ENCODE measurements at places on chromosomes 1 and 21.

GRCh38 chr1:7630378-7630777, 140.7 kb upstream of the VAMP3 start:
- H3K4me3 ChIP-seq: no peak overlapping the region
- DNase-seq: no peak
- H3K27ac ChIP-seq: no peak overlapping the region
- peaks cover 79% of the 10 kb centered on the region for H3K27me3 ChIP-seq

- H3K27ac ChIP-seq: no peak overlapping the region
- H3K4me3 ChIP-seq: no peak overlapping the region
- DNase-seq: no peak
- H3K4me1 ChIP-seq: no peaks in the 10 kb centered on the region
- H3K27me3 ChIP-seq: no peaks in the 10 kb centered on the region
These were observed 83.5 kb downstream of the INTS7 start for GRCh38 chr1:211951856-211952255.

DNA sequence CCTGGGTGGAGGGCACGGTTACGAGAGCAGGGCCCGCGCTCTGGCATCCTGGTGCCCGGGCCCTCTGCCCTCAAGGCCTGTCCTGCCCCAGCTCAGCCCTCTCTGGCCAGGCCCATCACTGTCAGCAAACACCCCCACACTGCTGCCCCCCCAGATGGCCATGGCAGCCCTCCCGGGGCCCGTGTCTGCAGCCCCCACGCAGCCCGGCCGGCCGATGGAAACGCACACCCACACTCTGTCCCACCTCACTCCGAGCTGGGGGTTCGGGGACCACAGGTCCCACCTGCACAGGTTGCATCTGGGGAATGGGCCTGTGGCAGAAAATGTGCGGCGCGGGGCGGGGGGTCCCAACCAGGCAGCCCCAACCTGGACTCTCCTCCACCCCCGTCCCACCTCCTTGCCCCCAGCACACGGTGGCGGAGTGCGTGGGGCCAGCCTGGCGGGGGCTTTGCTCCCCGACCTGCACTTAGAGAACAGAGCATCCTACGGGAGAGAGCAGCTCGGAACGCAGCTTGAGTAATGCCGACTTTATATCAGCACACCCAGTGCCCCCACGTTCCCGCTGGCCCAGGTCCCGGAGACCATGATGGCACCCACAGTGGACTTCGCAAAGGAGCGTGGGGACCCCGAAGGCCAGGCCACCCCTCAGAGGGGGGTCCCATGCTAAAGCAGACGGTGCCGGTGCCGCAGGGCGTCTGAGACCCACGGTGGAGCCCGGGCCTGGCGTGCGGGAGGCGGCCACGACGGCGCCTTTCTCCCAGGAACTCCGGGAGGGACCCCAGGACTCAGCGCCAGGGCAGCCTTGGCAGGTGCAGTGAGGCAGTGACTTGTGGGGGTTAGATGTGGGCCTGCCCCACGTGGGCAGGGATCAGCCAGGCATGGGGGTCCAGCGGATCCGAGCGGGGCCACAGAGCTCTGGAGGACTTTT, 7.5 kb upstream of the RNF223 start:
- H3K27ac ChIP-seq: no peak overlapping the region
- no peak for DNase-seq
- no peak overlapping the region for H3K4me3 ChIP-seq

- H3K4me3 ChIP-seq: peak overlapping the region; percentile 99
- no peak for DNase-seq
- H3K4me1 ChIP-seq: peaks cover 14% of the 10 kb centered on the region
These were observed 589 bp downstream of the ZNF684 start for GRCh38 chr1:40532062-40532389.

DNA sequence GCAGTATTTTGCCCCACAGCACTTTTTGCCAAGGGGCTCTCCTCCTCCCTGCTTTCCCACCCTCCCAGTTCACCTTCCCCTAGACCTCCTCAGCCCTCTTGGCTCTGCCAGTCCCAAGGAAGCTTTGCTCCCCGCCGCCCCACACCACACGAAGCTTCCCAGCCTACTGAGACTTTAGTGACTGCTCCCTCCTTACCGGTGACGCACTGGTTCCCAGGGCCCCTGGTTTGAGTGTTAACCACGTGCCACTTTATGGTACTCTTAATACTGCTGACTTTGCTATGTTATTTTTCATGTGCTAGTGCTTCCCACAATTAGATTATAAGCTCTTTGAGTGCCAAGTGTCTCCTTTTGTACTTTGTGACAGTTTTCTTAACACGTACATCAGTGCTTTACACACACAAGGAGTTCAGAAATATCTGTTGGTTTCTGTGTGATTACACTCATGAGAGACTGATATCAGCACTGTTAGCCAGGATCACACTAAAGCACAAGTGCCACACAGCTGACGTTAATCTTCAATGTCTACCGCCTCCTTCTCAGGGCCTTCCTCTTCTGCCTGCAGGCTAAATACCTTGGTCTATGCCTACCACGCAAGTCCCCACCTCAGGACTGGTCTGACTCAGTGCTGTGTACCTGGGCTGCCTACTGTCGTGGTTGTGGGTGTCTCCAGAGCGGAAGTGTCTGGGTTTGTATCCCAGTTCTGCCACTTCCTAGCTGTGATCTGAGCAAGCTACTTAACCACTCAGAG, 61.0 kb downstream of the DNTTIP2 start:
- H3K4me3 ChIP-seq: peak overlapping the region; percentile 59
- peak; percentile 37 for DNase-seq
- H3K27me3 ChIP-seq: no peaks in the 10 kb centered on the region
- no peaks in the 10 kb centered on the region for H3K36me3 ChIP-seq

DNA sequence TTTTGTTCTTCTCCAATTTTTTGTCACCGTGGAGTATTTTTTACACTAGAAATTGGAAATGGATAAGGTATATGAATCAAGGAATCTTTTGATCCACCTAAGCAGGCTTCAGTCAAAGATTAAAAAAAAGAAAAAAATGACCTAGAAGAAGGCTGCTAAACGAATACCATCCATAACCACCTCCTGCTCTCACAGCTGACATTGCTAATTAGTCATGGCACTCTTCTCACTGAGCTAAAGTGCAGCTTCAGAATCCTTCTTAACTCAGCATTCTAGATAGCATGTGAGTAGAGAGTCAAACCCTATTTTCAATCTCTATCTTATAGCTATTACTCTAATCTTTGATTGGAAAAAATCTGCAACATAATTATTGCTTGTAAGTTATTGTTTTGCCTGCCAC, 40.2 kb upstream of the ST6GALNAC5 start:
- H3K36me3 ChIP-seq: no peaks in the 10 kb centered on the region
- peaks cover 16% of the 10 kb centered on the region for H3K27me3 ChIP-seq
- H3K4me3 ChIP-seq: no peak overlapping the region

DNA sequence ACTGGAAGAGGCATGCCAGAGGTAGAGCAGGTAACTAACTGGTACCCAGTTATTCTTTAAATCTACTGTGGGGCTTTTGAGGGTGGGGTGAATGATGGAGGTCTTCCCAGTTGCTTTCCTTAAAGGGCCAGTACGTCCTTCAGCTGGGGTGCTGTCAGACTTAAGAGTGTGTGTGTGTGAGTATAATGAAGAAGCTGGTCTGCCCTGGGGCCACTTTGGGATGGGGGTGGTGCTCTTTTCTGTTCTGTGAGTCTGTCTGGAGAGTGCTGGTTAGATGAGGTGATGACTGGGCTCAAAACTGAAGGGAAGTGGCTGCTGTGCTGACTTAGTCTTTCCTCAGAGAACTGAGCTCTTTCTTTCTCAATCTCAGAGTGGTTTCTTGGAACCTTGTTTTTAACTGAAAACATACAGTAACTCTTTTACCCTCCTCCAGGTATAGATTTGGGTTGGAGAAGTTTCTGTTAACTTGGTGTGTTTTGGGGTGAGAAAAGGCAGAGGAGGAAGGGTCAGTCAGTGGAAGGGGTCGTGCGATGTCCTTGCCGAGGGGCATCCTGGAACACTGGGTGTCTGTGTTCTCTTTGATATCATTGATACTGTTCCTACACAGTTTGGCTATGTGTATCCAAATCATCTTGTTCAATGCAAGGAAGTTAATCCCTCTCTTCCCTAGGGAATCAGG, 746 bp downstream of the MACF1 start:
- peaks cover 6% of the 10 kb centered on the region for H3K36me3 ChIP-seq
- no peaks in the 10 kb centered on the region for H3K27me3 ChIP-seq
- DNase-seq: peak; percentile 26
- H3K4me1 ChIP-seq: peaks cover 48% of the 10 kb centered on the region
- H3K4me3 ChIP-seq: peak overlapping the region; percentile 94

DNA sequence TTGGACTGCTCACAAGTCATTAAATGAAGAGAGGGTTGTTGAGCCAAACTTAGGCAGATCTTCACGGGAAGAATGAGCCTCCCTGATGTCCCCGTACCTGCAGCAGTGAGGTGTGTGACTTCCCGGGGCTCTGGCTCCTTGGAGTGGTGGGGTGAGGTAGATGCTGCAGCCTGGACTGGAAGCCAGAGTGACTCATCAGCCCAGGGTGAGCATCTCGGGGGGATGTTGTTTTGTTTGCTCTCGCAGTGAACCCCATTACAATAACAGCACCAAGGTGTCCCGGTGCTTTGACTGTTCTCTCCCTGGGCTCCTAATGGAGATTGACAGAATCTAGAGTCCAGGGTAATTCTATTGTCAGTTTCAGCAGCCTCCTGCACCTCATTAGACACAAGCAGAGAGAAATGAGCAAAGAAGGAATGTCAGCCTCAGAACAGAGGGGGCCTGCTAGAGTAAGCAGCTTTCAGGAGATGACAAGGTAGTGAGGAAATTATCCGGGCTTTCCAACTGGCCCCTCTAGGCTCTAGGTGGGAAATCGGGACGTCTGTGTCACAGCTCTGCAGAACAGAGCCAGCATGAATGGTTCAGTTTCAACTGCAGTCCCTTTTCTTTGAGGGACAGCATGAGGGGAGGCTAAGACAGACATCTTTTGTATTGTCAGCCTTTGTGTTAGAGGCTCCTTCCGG, 36.0 kb upstream of the LRRN2 start:
- no peaks in the 10 kb centered on the region for H3K36me3 ChIP-seq
- H3K27me3 ChIP-seq: peaks cover 18% of the 10 kb centered on the region
- H3K4me1 ChIP-seq: no peaks in the 10 kb centered on the region
- H3K4me3 ChIP-seq: no peak overlapping the region
- no peak overlapping the region for H3K27ac ChIP-seq

DNA sequence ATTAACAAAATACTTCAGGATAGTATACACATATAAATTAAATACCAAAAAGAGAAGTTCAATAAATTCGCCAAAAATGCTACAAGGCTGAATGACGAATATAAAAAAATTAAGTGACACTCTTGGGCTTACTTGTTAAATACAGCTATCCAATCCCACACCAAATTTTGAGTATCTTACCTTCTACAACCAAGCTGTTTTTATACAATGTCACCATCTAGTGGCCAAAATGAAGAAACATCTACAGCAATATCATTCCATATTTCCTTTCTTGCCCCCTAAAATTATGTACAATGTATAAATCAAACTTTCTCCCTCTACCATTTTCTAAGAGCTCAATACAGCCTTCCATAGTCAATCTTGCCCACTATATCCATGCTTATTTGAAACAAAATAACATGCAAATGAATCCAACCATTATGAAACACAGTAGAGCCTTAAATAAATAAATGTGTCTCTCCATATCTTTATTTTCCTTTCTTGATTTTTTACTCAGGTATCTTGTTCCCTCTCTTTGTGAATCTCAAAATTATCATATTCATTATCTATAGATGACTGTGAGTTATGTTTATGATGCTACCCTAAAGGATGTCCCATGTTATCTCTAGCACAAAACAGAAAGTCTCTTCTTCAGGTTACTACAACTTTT, 86.3 kb downstream of the ACBD6 start:
- no peak for DNase-seq
- H3K27ac ChIP-seq: no peak overlapping the region
- H3K4me1 ChIP-seq: peaks cover 2% of the 10 kb centered on the region
- H3K36me3 ChIP-seq: peaks cover 8% of the 10 kb centered on the region
- H3K4me3 ChIP-seq: no peak overlapping the region

GRCh38 chr1:93734999-93735398, 53.4 kb upstream of the BCAR3 start:
- DNase-seq: no peak
- H3K27me3 ChIP-seq: no peaks in the 10 kb centered on the region
- no peak overlapping the region for H3K27ac ChIP-seq
- no peak overlapping the region for H3K4me3 ChIP-seq
- H3K4me1 ChIP-seq: no peaks in the 10 kb centered on the region

- no peak for DNase-seq
- no peak overlapping the region for H3K4me3 ChIP-seq
- H3K27me3 ChIP-seq: no peaks in the 10 kb centered on the region
- H3K4me1 ChIP-seq: peaks cover 7% of the 10 kb centered on the region
- peak overlapping the region; percentile 59 for H3K27ac ChIP-seq
These were observed 9.7 kb downstream of the S100A6 start for GRCh38 chr1:153526132-153526543.

DNA sequence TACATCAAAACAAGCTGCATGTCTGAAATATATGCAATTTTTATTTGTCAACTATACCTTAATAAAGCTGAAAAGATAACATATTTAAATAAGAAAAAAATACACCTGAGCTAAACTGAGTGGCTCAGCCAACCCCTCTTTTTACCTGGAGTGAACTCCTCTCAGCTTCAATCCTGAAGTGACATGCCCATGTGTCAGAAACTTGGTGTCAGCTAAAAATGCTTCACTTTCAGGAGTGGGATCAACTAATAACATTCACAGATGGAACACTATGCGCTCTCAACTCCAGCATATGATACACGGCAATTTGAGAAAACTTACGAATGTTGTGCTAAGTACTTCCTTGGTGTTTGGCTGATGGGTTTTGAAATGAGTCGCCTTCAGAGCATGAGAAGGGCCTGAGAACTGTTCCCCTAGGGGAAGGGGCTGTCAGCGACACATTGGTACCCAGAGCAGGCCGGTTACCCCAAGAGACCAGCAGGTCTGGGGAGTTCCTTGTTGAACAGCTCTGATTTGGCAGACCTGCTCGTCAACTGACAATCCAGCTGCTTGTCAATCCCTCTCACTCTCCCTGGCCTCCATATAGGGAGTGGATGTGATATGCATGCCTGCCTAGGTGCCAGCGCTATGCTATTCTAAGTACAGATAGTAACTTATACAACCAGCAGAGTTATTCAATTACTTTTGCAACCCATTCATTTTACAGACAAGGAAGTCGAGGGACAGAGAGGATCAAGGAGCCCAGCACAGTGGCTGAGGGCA, 267.7 kb downstream of the PCP4 start:
- no peaks in the 10 kb centered on the region for H3K4me1 ChIP-seq
- no peak overlapping the region for H3K4me3 ChIP-seq
- no peak for DNase-seq
- no peaks in the 10 kb centered on the region for H3K27me3 ChIP-seq
- no peak overlapping the region for H3K27ac ChIP-seq

DNA sequence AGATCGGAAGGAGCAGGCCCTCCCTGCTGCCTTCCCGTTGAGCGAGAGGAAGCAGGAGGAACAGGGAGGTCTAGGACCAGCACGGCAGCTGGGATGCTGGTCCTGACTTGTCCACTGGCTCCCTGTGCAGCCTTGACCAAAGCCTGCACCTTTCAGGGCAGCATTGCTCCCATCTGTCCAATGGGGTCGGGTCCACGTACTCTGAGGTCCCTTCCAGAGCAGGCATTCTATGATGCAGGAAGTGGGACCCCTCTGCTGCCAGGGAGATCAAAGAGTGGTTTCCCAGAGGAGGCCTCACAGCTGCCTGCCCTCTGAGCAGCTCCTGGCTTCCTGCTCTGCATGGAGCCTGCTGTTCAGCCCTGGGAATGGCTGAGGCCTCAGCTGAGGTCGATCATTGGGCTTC, 21.7 kb upstream of the ZNF362 start:
- DNase-seq: no peak
- H3K27me3 ChIP-seq: peaks cover 17% of the 10 kb centered on the region
- H3K4me1 ChIP-seq: peaks cover 5% of the 10 kb centered on the region
- H3K27ac ChIP-seq: no peak overlapping the region

- no peak overlapping the region for H3K4me3 ChIP-seq
- DNase-seq: no peak
- H3K27ac ChIP-seq: no peak overlapping the region
- H3K36me3 ChIP-seq: no peaks in the 10 kb centered on the region
These were observed 63.9 kb downstream of the KCNK2 start for GRCh38 chr1:215146240-215146975.

- no peaks in the 10 kb centered on the region for H3K4me1 ChIP-seq
- no peak overlapping the region for H3K4me3 ChIP-seq
These were observed 6.6 kb downstream of the LIN28A start for GRCh38 chr1:26417111-26417759.
